ENCODE measurements at places on chromosomes 12 and 14.

DNA sequence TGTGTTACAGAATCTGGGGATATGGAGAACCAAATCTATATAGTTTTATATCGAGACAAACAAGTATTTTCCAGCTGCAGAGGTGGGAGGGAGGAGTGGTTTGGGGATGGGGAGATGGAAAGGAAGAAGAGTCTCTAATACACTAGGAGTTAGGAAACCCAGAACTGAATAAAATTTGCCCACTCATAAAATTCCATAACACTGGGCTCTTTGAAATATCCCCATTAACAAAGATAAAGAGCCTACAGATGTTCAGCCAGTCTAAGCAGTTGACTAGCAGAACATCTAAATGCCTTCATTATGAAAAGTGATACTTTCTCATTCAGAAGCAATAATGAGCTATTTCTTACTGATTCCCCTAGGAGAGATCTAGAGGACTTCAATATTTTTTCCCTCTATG, 151.7 kb upstream of the GZMB start:
- DNase-seq, result no peak

DNA sequence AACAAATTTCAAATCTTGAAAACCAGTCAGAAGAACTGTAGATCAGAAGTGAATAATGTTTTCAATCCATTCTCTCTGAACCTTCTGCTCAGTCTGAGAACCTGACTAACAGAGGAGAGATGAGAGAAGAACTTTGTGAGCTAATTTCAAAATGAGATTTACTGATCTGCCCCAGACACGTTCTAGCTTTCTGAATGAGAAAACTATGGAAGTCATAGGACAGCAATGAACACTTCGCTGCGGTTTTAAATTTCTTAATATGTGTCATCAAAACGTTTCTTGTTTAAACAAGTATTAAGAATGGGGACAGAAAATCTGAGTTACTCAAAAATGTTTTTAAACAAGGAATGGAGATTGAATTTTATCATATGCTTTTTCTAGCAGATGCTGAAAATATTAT, 66.6 kb upstream of the FAR2 start:
- no peak for DNase-seq

DNA sequence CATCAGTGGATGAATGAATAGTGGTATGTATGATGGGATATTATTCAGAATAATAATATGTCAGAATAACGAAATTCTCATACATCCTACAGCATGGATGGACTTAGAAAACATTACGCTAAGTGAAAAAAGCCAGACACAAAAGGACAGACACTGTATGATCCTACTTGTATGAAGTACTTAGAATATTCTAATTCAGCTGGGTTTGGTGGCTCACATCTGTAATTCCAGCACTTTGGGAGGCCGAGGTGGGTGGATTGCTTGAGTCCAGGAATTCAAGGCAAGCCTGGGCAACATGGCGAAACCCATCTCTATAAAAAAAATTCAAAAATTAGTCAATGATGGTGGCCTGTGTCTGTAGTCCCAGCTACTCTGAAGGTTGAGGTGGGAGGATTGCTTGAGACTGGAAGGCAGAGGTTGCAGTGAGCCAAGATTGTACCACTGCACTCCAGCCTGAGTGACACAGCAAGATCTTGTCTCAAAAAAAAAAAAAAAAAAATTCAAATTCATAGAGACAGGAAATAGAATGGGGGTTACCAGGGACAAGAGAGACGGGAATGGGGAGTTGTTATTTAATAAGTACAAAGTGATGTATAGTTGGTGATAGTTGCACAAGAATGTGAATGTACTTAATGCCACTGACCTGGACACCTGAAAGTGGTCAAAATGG, 132.3 kb downstream of the CHST11 start:
- no peak for DNase-seq

DNA sequence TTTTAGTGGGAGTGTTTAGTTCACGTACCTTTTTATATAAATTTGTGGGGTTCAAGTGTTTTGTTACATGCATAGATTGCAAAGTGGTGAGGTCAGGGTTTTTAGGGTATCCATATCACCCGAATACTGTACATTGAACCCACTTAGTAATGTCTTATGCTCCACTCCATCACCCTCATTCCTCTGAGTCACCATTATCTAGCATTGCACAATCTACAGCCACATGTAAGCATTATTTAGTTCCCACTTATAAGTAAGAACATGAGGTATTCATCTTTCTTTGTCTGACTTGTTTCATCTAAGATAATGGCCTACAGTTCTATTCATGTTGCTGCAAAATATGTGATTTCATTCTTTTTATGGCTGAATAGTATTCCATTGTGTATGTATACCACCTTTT, 583.7 kb upstream of the LRFN5 start:
- DNase-seq, result no peak

GRCh38 chr12:54277823-54278276, 2.1 kb downstream of the CBX5 start:
- DNase-seq, result peak; percentile 33

GRCh38 chr14:44736326-44736725, 225.4 kb downstream of the KLHL28 start:
- no peak for DNase-seq

DNA sequence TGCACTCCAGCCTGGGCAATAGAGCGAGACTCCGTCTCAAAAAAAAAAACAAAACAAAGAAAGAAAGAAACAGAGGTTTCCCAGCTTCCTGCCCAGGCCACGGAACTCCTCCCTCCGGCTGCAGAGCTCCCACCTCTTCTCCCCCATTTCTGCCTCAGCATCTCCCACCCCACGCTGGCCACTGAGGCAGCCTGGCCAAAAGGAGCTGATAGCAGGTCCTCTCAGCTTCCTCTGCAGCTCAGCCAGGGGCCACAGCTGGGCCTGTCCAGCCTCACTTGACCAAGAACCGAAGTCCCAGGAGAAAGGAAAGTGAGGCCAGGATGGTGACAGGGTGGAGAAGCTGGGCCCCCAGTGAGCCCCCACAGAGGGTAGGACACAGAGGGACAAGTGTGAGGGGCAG, 33.4 kb upstream of the CD9 start:
- DNase-seq, result no peak

GRCh38 chr12:67534681-67535080, 113.9 kb upstream of the DYRK2 start:
- DNase-seq, result peak; percentile 10

DNA sequence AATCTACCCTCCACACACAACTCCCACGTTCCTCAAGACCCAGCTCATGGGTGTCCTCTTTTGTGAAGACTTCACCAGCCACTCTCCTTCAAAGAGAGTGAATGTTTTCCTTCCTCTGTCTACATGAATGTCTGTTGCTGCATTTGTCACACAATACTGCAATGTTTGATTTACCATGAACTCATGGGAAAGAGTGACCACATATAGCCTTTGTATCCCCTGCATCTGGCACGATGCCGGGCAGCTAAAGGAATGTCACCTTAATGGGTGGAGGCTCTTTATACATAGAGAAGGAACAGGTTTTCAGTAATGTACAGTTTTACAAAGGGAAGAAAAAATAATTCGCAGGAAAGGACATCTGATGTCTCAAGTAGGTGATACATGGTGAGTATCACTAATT, 12.1 kb upstream of the BCDIN3D start:
- no peak for DNase-seq

DNA sequence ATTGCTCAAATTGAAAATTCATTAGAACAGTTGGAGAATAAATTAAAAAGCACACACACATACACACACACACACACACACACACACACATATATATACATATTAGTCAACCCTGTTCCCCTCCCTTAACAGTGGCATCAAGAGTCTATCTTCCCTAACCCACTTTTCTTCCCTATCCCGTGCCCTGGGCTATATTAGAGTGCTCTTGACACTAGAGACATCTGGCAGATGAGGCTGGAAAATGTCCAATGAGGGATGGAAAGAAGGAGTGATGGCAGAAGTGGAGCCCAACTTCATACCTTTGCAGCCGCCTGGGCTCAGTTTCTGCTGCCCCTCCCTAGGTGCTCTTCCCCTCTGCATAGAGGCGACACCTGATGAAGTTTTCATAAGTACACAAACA, 172.4 kb upstream of the NUDT4 start:
- no peak for DNase-seq

DNA sequence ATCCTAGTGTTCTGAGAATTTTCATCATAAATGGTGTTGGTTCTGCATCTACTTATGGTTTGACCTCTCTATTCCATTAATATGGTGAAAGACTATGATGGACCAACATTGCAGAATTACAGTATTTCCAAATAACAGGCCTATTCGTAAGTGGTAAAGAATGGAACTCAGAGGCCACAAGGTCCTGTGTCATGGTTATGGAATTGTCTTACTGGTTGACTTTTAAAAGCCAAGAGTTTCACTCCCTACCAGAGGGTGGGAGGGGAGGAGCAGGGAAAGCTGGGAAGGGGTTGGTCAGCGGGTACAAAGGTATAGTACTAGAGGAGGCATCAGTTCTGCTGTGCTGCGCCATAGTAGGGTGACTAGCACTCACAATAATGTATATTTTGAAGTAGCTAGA, 153.4 kb downstream of the TMEM132D start:
- no peak for DNase-seq

DNA sequence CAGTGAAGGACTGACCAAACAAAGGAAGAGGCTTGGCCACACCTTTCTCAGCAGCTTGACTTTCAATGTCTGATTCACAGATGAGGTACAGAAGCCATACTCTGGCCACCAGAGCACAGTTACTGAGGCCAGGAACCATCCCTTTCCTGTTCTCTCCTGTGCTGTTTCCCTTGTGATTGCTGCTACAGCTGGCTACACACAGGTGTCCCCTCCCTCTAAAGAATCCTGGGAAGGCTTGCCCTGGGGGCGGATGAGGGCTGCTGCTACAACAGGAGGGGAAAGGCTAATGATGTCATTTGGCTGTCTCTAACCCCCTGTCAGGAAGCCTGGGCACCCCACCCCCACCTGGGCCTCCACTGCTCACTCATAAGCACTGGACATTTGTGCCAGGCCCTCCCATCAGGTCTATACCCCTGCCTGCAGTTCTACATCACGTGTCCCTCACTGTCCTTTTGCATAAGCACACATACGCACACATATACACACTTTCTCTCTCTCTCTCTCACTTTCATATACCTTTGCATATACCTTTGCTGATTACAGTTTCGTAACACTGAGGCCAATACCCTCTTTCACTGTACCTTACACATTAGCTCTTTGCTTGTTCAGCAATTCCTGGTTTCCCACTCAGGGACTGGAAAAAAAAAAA, 41.4 kb downstream of the PRPF40B start:
- peak; percentile 95 for DNase-seq

DNA sequence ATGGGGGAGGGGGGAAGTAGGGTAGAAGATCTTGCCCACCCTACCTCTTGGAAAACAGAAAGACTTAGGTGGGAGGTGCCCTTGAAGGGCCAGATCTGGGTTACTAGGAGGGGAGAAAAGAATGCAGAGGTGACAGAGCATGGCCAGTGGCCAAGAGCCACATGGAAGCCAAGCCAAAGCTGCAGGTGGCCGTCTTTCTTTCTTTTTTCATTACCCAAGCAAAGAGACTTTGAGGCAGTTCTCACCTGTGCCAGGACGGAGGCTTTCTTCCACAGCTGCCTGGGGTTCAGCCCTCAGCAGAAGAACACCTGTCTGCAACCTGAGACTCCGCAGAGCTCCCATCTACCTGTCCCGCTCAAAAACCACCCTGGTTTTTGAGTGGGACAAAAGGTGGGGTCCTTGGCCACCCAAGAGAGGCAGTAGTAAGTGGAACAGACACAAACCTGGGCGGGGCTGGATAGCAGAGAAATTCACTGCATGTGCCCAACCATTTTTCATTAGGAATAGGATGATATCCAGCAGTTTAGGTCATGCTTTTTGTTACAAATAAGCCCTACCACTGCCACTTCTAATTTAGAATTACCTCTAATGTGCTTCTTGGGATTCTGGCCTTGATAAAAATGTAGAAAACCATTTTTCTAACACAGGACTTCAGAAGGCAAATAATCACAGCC, 116.5 kb downstream of the DYRK2 start:
- no peak for DNase-seq

- peak; percentile 2 for DNase-seq
Measured at GRCh38 chr12:61993734-61994345, 266.4 kb upstream of the USP15 start.

DNA sequence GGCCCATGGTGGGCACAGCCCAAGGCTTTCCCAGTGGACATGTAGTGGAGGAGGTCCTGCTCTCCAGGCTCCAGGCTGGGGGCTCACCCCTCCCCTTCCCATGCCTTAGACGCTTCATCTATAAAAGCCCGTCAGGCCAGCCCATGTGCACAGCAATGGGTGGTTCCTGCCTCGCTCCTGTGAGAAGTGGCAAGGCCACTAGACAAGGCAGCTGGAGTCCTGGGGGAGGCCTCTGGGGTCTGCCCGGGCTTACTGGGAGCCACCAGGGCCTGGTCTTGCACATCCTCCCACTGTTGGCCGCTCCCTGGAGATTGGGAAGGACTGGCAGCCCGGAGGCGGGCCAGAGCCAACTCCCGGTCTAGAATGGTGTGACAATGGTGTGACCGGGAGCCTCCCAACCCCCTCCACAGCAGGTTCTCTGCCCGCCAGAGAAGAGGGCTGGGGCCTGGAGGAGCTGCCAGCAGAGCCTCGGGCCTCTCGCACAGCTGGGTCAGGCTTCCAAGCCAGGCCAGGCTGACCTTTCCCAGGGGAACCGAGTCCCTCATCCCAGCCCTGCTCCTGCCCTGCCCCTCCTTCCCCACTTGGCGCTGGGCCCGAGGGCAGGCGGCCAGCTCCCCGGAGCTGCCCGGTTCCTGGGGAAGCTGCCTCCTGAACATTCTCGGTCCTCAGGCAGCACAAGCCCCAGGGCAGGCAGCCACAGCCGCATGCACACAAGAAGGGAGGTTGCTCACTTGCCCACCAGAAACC, 97.9 kb downstream of the RFLNA start:
- peak; percentile 64 for DNase-seq

GRCh38 chr14:32232481-32232880, 29.4 kb upstream of the RNU6-8 start:
- no peak for DNase-seq

- DNase-seq, result no peak
Measured at GRCh38 chr12:55256831-55257230, 12.4 kb downstream of the OR6C74 start.

- DNase-seq, result no peak
Measured at GRCh38 chr14:55976655-55977054, 141.6 kb upstream of the PELI2 start.

- peak; percentile 92 for DNase-seq
Measured at GRCh38 chr12:91988086-91988923, 157.3 kb downstream of the BTG1 start.

DNA sequence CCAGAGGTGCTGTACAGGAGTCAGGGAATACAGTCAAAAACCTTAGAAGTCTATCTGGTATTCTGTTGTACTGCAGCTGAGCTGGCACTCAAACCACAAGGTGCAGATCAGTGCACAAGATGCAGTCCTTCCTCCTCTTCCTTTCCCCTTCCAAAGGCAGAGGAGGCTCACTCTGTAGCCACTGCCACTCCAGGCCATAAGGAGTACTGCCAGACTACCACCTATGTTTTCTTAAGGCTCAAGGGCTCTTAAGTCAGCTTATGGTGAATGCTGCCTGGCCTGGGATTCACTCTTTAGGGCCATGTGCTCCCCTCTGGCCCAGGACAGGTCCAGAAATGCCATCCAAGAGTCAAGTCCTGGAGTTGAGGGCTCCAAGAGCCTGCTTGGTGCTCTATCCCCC, 200.3 kb downstream of the CRADD start:
- no peak for DNase-seq

Data from lung microvascular endothelial cell (primary cell).